Right kidney (tissue), 9 donors: ENCODE measurements at places on chromosomes 16 and 17.

- no peak for DNase-seq
Measured at GRCh38 chr17:7384489-7385081, 3.7 kb downstream of the TNK1 start.

DNA sequence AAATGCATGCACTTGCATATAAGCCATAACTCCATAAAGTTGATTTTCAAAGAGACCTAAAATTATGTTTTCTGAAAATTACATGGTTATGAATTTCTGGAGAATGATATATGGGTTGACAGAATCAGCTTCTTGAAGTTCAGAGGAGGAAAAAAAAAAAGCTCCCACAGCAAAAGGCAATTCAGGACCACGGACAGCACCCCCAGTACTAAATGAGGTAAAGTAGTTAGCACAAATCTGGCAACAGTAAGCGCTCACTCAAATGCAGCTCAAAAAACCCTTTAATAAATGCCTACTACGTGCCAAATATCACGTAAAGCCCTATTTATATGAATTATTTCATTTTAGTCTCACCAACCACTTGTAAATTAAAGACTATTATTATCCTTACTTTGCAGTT, 135.2 kb downstream of the SHISA9 start:
- peak; percentile 25 for DNase-seq

DNA sequence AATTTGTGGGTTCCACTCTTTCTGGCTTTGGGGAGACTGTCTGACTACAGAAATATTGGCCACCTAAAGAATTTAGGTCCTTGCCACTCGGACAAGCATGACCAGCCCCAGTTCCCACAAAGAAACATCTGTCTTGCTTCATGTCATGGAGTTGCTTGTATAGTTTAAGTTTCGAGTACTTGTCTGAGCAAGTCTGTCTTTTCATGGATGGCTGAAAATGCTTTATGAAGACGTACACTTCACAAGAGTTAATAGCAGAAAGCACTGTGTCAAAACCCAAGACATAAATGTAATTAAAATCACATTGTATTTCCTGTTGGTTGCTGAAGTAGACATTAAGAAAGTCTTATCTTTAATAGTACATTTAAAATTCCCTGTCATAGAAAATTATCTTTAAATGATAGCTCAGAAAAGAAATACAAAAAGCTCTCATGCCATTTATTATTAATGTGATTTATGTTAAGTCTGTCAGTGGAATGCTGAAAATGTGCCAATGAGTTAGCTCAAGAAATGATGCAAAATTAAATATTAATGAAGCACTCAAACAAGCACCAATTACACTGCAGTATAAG, 29.8 kb upstream of the XYLT2 start:
- DNase-seq = no peak

DNA sequence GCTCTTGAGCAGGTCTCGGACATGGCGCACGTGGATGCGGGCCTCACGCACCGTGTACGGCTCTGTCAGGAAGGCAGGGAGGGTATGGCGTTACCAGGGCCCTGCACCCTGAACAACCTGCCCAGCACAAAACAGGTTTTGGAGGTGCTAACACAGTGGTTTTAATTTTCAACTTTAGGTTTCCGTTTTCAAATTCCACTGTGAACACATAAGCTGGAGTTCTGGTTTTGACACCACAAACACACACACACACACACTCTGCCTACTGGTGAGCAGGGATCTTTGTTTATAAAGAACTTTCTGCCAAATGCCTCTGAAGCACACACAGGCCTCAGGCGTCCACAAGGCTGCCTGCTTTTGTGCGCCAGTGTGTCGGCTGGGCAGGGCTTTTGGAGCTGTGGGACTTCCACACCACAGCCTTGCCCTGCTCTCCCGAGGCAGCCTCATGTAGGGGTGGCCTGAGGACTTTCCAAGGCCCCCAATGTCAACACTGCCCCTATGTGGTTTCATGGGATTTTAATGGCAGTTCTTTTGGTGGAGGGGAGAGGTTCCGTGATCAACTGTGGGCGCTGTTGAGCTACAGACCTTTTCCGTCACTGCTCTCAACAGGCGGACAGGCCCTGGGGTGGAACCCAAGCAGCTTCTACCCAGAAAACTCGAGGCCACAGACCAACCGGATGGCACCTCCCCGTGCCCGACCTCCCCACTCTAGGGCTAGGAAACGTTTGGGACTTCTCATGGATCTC, 9.4 kb downstream of the CLUH start:
- no peak for DNase-seq

- no peak for DNase-seq
Measured at GRCh38 chr16:27826081-27826892, 237.2 kb downstream of the GSG1L start.

GRCh38 chr16:68778551-68779231, 41.6 kb downstream of the CDH1 start:
- DNase-seq = no peak

- no peak for DNase-seq
Measured at GRCh38 chr16:759110-759910, 1.2 kb upstream of the MSLN start.

DNA sequence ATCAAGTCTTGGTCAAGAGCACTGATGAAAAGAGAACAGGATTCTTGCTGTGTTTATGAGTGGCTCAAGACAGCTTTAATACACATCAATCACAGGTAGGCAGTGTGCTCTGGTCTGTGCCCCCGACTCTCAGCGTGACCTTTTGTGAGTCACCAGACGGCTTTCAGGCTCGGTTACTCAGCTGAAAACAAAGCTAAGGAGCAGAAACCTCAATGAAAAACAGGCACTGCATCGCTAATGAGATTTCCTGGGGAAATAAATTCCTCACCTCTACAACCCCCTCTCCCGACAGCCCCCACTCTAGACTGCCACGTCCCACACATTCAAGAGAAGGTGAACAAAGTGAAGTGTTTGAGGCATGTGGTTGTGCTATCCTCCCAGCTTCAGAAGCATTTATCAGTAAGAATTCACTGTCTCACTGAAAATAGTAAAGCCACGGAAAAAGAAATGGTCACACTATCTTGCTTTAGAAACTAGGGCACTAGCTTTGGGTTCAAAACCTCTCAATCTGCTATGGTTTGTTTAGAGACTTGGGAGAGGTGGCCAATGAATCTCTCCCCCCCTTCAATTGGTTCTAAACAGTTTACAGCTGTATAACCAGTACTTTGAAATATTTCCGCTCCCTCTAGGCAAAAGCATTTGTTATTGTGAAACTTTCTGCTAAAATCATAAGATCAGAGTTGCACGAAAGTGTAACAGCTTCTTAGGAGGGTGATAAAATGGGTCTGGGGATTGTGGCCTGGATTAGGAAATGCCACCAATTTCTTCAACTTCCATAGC, 199.5 kb upstream of the PMFBP1 start:
- peak; percentile 52 for DNase-seq

- no peak for DNase-seq
Measured at GRCh38 chr17:1077581-1077985, 80.7 kb downstream of the TIMM22 start.

DNA sequence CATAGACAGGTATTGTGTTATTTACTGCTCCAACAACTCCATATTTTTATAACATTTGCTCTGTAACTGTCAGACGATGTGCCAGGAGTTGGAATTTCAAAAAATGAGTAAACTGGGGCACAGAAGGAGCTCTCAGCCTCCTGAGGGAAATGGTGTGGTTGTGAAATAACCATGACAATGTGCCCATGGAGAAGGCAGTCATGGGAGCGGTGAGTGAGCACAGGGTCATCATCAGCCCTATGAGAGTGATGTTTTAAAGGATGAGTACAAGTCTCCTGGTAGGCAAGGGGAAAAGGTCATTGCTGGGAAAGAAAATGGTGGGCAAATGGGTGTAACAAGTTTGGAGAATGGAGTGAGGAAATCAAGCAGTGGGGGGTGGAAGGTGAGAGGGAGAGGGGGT, 115.0 kb upstream of the SEC14L1 start:
- no peak for DNase-seq

- DNase-seq = no peak
Measured at GRCh38 chr17:74843352-74843627, 16.4 kb downstream of the GRIN2C start.

DNA sequence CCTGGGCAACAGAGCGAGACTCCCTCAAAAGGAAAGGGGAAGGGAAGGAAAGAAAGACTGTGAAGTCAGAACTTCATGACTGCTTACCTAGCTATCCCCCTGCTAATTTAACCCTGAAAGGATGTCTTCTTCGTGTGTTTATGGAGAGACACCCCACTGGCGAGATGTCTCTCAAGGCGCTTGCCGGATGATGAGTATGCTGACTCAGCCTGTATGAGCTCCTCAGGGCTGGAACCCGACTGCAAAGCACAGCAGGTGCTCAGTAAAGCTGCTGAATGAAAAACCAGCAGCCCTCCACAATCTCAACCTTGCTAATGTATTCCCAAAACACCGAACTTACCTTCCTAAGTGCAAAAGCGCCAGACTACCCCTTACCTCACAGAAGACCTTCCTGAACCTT, 2.3 kb downstream of the ANKFY1 start:
- no peak for DNase-seq

DNA sequence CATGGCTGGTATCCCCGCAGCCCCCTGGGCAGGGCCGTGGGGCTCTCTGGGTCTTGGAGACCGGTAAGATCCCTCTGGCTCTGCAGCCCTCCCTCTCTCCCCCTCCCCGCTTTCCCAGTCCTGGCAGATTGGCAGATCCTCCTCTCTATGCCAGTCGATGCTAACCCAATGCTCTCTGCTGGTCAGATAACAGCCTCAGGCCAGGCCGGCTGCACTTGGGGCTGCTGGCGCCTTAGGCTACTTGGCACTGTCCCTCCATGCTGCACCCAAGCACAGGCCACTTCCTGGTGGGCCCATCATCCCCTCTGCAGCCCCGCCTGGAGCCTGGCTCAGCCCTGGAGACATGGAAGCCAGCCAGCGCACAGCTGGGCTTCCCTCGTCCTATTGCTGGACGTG, 81.7 kb downstream of the RTN4RL1 start:
- DNase-seq = no peak

GRCh38 chr17:65514082-65514481, 47.4 kb downstream of the AXIN2 start:
- DNase-seq = no peak

DNA sequence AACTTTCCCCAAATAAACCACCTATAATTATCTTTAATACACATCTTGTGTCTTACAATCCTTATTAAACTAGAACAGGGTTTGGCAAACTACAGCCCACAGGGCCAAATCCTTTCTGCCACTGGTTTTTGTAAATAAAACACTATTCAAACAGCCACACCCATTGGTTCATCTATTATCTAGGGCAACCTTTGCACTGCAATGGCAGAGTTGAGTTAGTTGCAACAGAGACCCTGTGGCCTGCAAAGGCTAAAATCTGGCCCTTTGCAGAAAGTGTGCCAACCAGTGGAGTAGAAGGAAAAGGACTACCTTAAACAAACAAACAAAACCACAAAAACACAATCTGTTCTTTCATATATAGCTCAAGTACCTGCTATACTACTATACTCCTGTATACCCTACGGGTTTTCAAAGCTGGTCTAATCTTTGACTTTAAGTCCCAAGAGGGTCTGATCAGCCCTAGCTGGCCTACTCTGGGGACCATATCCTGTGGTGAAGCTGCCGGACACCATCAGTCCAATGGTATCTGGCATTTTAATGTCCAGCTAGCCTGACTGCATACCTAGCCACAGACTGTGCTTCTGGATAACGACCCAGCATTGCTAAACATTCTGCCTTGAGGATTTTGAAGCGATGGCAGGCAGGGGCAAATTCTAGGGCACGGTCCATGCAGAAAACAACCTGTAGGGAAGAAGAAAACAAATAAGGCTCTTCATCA, 23.3 kb downstream of the CNP start:
- DNase-seq = no peak

DNA sequence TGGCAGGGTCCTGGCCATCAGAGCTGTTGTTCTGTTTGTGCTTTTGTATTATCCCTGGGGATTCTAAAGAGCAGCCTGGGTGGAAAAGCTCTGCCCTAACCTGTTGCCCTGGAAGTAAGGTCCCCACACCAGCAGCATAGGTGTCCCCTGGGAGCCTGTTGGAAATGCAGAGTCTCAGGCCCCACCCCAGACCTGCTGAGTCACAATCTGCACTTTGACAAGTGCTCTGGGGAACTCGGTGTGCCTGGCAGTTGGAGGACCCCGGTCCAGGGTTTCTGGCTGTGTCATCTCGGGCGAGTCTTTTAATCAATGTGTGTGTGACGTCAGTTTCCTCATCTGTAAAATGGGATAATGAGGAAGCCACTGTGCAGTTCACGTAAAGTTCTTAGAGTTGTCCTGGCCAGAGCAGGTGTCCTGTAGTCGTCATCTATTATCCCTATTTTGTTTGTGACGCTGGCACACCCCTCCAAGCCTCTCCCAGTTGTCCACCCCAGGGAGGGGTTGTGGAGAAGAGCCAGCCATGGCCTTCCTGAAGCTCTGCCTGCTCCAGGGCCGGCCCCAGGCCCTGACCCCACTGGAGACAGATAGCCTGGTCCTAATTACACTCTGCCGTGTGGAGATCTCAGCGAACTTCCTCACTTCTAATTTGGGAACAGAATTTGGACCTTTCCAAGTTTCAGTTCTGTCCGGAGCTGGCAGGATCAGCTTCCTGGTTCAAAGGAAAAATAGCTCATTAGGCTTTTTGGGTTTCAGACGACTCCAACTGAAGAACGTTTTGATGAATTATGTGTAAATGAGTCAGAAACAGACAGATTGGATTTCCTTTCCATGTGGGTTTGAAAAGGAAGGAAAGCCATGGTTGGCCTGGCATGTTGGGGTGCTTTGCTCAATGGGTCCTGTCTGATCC, 295.7 kb upstream of the FOXF1 start:
- DNase-seq = no peak

GRCh38 chr16:27843800-27844199, 219.7 kb downstream of the GSG1L start:
- DNase-seq = no peak

GRCh38 chr16:5490499-5490898, 392.9 kb upstream of the EEF2KMT start:
- DNase-seq = no peak

DNA sequence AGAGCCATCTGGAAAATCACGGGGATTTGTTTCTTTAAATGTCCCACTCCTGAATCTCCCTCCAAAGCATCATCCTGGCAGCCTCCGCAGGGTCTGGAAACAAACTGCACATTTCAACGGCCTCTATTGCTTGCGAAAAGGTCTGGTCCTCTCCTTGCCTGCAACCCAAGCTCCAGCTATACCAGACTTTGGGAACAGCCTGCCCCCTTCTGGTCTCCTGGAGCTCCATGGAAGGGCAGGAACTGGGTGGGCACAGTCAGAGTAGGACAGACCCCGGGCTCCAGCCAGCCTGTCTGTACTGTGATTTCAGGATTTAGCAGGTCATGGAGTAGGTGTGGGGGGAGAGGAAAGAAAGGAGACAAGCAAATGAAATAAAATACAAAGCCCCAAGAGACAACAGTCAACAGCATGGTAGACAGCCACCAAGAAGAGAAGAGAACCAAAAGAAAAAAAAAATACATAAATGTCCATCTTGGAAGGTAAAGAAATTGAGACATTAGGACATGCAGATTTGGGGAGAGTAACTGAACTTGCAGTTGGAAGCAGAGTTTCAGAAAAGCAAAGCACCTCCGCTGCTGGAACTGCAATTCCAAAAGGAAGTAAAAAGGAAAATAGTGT, 2.7 kb downstream of the XYLT1 start:
- DNase-seq = peak; percentile 52

- no peak for DNase-seq
Measured at GRCh38 chr17:45993962-45994627, 5.0 kb upstream of the STH start.
